ENCODE measurements at places on chromosomes 12 and 14. TPM values are rescaled to one million over a fixed set of nuclear protein-coding genes. Genes with fewer than 3 reads are reported as not detected.

The PRKD1 gene
- total RNA-seq: 2.6 TPM

The ALDH2 gene
- total RNA-seq: 88.2 TPM

The RHNO1 gene
- 43.2 TPM for total RNA-seq

The WSCD2 gene
- not detected for total RNA-seq

The CFAP251 gene
- total RNA-seq: 1.1 TPM

The AKAP5 gene
- total RNA-seq: 0.45 TPM

The MIP gene
- total RNA-seq: not detected

The SMCO3 gene
- total RNA-seq: not detected

The LRTM2 gene
- not detected for total RNA-seq

The KCNC2 gene
- total RNA-seq: not detected

The SAMD15 gene
- 2.3 TPM for total RNA-seq

The RPGRIP1 gene
- 0.54 TPM for total RNA-seq

The ERP27 gene
- total RNA-seq: not detected

The IQSEC3 gene
- 0.01 TPM for total RNA-seq

The C1QL4 gene
- total RNA-seq: 6.0 TPM

The PTCSC3 gene
- not detected for total RNA-seq

The BCAT1 gene
- total RNA-seq: 13.3 TPM

The CLEC2D gene
- 0.75 TPM for total RNA-seq

The ARHGEF25 gene
- 6.5 TPM for total RNA-seq

The ZNF385A gene
- total RNA-seq: 18.4 TPM

The TOMM20L gene
- total RNA-seq: not detected

The IRF2BPL gene
- 22.4 TPM for total RNA-seq

The CLEC4D gene
- not detected for total RNA-seq

The INHBE gene
- total RNA-seq: 0.20 TPM

The KRT4 gene
- 4.0 TPM for total RNA-seq

The ENDOU gene
- total RNA-seq: not detected

The RASSF9 gene
- 0.46 TPM for total RNA-seq

Measured in A549 treated with DMSO at 1 μM for 4 hours (cell line).